ENCODE measurements at places on chromosomes 12 and 14.

- no peak for DNase-seq
Measured at GRCh38 chr12:17609153-17609552, 480.8 kb downstream of the RERGL start.

GRCh38 chr12:65885312-65885711, 61.0 kb downstream of the HMGA2 start:
- DNase-seq = no peak

DNA sequence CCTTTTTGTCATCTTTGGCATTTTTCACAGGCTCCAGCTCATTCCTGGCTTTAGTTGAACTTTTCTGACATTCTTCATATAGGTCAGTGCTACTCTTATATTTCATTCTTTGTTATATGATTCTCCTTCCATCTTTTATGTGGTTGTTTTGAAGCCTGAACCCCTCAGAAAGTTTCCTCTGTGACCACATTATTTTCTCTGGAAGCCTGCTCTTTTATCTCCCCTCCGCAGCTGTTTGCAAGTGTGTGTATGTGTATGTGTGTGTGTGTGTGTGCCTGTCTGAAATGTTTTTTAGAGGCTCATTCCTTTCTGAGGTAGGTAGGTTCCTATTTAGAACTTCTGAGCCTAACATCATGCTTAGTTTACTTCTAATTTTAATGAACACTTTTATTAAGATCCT, 47.6 kb downstream of the ANO4 start:
- DNase-seq = no peak

GRCh38 chr14:76931631-76932402, 96.7 kb downstream of the IRF2BPL start:
- DNase-seq = no peak

GRCh38 chr14:30532264-30532663, 26.7 kb upstream of the G2E3 start:
- no peak for DNase-seq
